ENCODE measurements at places on chromosomes 7 and 10. TPM values are rescaled to one million over a fixed set of nuclear protein-coding genes. Genes with fewer than 3 reads are reported as not detected.

GRCh38 chr7:144019457-144019856, 19.3 kb downstream of the OR6B1 start:
- peak; percentile 12 for DNase-seq

DNA sequence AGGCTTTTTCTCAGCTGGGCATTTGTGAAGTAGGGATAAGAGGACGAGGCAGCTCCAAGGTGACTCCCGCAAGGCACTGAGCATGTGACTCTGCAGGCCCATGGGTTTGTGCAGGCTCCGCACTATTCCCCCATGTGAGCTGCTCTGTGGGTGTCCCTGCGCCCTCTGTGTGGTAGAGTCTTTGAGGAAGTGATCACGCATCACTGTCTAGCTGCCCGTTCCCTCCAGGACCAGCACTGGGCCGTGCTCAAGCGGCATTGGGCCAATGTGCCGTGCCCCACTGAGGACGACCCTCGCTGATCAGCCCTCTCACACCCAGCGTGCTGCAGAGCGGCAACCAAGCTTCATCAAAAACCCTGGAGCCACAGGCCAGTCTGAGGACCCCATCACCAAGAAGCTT, 7.5 kb downstream of the PRKAG2 start:
- DNase-seq: no peak

The IGFBP1 gene
- not detected for total RNA-seq

The GIMAP7 gene
- 8.2 TPM for total RNA-seq

DNA sequence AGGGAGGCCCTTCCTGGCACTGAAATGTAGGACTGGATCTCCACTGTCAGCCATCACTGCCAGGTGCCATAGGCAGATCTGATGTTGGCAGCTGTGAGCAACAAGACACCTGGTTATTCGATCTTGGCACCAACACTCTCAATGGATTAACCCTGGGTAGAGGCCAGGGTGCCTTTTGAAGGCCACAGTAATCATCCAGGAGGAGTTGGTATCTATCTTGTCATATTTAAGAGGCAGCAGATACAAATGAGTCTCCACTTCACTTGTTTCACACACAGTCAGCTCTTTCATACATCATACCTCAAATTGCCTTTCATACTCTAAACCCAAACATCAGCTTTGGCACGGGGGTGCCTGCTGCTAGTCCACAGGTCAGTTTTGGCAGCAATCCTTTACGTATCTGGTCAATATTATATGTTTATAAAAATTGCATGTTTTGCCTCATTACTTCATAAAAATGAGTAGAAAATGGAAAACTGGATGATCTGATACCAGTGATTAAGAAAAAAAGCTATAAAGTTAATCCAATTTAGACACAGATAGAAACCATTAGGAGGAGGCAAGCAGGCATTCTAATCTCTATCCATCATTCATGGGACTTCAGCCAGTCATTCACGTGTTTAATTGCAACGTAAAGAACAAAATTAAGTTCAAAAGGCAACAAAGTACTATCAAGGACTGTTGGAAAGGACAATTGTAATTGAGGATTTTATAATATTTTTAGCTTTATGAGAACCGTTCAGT, 12.7 kb upstream of the CACUL1 start:
- no peak for DNase-seq

- DNase-seq: no peak
These were observed 57.2 kb downstream of the TFEC start for GRCh38 chr7:115973406-115973805.

The ENO4 gene
- total RNA-seq: 0.31 TPM

- no peak for DNase-seq
These were observed 183.0 kb downstream of the ARID5B start for GRCh38 chr10:62084451-62084850.

DNA sequence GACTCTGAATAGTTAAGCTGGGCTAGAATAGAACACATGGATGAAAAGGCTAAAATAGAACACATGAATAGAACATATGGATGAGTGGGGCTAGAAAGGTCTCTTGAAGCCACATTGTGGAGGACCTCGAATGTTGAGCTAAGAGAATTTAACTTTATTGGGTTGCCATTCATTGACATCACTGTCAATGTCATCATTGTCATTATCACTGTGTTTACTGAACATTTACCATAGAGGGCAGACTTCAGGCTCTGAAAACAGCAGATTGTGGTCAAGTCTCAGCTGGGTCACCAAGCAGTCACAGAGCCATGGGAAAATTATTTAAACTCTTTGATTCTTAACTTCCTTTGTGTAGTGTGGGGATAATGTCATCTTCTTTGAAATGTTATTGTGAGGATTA, 80.4 kb downstream of the WDFY4 start:
- DNase-seq: no peak

DNA sequence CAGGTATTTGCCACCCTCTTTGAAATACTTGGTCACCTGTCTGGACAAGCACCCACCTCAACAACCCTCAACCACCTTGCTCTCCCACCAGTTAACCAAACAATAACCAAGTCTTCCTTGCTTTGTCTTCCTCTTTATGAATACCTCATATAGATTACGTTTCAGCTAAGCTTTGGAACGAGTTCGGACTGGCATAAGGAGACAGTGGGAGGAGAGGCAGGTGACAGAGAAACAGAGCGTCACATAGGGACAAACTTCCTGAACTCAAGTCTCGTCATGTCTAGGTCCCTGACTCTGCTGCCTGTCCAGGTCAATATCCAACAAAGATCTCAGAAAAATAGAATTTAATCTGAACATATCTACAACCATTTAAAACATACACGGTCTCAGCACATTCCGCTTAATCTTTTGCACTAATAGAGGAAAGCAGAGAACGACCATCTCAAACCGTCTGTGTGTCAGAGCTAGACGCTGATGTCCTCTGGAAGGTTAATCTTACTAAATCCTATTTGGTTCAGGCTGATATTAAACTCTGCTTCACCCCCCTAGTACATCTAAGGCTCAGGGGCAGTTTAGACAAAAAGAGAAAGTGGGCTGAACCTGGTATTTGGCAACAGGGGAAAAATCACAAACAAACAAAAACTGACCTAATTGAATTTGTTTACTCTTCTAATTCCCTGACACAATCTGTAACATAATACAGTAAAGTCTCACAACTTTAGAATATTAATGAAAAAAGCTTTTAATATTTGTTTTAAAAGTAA, 26.4 kb upstream of the SVOPL start:
- peak; percentile 49 for DNase-seq

The FAM237B gene
- total RNA-seq: not detected

DNA sequence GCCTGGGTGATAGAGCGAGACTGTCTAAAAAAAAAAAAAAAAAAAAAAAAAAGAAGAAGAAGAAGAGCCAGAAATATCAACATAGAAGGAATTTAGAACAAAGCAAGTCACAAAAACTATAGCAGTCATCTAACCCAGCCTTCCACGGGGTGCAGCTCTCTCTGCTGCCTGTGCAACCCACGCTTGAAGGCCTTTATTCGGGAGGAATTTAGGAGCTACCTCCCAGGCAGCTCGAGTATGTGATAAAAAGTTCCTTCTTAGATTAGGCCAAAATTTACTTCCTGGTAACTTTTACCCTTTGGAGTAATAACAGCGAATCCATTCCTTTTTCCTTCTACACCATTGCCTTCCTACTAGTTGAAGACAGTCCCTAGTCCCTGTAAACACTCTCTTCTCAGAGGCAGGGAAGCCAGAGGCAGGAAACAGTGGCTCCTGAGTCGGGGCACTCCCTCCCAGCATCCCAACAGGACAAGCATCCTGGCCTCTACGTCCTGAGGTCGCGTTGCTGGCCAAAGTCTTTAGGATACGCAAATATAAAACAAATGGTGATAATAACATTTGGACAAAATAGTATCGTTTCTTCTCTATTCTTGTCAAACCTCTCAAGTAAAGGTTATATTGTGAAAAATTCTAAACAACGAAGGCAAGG, 109.3 kb upstream of the KMT2C start:
- no peak for DNase-seq

The BUD31 gene
- 35.9 TPM for total RNA-seq

The METTL2B gene
- 31.3 TPM for total RNA-seq

The MMD2 gene
- total RNA-seq: not detected

DNA sequence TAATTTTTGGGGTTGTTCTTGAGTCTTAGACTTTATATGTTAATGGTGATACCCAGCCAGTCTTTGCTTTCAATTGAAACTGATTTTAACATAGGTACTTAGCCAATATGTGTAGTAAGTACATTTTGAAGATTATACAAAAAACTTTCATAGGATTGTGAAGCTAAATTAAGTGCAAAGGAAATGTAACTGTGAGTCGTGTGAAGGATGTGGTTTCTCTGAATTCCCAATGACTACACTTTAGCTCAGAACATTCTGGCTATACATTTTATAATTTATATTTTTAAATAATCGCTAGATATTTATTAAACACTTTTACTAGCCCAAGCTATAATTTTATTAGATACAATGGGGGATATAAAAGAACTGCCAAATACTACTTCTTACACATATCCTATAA, 359.3 kb downstream of the PCLO start:
- no peak for DNase-seq

GRCh38 chr7:17937506-17938120, 2.7 kb downstream of the SNX13 start:
- no peak for DNase-seq

DNA sequence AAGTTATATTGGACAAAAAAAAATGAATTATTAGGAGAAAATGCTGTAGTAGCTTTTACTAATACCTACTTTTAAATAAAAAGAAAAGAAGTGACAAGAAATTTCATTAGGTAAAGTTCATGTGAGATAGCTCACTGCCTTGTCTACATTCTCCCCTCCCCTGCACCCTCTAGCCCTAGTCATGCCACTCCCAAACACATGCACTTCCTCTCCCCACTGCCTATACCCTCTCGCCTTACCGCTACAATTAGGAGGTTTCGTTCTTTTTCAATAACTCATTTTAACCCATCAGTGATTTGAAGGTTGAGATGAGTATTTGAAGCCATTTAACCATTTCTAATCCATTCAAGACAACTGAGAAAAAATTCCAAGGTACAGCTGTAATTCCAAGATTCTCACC, 75.3 kb downstream of the HIBADH start:
- no peak for DNase-seq

DNA sequence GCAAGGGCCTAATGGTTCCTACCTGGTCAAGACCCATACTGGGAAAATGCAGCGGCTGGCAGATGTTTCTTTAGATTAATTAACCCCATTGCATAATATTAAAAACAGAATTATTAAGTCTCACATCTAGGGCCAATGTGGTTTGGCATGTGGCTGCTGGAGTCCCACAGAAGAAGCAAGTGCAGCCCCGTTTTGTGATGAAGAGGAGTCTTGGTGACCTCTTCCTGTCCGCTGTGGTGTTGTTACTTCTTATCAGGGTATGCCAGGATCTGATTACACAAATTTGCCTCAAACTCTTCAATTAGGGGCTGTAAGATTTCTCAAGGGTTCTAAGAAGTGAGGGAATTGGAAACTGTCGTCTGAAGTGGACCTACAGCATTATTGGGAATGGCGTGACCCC, 240.3 kb downstream of the SEC23IP start:
- no peak for DNase-seq

- no peak for DNase-seq
These were observed 98.0 kb downstream of the ZMIZ1 start for GRCh38 chr10:79166741-79167140.

GRCh38 chr10:33336582-33337325, 2.3 kb upstream of the NRP1 start:
- peak; percentile 61 for DNase-seq

The OR2A5 gene
- total RNA-seq: not detected

The SPDYE2B gene
- total RNA-seq: not detected

DNA sequence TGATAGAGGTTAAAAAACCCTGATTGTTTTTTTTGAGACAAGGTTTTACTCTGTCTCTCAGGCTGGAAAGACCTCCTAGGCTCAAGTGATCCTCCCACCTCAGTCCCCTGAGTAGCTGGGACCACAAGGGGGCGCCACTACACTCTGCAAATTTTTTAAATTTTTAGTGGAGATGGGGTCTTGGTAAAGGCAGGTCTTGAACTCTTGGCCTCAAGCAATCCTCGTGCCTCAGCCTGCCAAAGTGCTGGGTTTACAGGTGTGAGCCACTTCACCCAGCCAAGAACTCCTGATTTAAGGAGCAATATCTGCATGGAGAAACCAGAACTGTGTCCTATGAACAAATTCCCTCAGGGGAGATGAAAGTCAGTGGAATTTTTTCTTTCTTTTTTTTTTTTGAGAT, 7.3 kb upstream of the KLHDC10 start:
- DNase-seq: peak; percentile 55

The ODAD2 gene
- 1.0 TPM for total RNA-seq

DNA sequence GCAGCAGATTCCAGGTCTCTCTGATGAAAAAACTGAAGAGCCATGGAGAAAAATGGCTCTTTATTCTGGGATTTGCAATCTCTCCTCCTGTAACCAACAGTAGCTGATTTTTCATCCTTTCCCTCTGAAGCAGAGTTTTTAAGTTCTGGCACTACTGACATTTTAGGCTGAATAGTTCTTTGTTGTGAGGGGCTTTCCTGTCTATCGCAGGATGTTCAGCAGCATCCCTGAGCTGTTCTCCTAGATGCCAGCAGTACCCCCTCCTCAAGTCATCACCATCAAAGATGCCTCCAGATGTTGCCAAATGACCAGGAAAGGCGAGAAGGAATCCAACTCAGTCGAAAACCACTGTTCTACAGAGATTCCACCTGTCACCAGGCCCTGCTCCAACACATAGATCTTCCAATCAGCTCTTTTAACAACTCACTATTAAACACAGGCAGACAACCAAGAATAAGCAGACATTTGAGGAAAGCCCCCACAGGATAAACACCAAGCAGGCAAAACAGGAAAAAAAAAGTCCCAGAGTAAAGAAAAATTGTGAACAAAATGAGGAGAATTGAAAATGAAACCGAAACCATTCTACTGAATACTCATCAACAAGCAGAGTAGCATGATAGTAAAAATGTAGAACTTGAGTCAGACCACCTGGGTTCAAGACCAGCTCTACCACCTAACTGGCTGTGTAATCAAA, 124.8 kb downstream of the MPP7 start:
- no peak for DNase-seq

- DNase-seq: peak; percentile 45
These were observed 94.3 kb upstream of the PDE1C start for GRCh38 chr7:32164341-32164996.

GRCh38 chr7:25964483-25964991, 187.5 kb upstream of the NFE2L3 start:
- DNase-seq: no peak

DNA sequence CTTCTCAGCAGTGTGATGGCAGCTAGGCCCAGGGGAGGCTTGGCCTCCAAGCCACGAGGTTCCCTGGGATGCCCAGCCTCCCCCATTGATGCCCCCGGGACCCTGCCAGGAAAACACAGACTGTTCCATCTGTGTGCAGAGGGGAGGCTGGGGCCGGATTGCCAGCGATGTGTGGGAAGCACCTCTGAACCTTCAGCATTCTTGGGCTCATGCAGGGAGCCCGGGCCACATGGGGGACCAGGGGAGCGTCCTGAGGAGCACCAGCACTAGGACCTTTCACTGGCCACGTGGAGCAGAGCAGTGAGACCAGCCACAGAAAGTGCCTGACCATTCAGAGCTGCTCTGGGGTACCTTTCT, 2.6 kb downstream of the IMPDH1 start:
- no peak for DNase-seq
